ENCODE measurements at places on chromosomes 6 and 20.

DNA sequence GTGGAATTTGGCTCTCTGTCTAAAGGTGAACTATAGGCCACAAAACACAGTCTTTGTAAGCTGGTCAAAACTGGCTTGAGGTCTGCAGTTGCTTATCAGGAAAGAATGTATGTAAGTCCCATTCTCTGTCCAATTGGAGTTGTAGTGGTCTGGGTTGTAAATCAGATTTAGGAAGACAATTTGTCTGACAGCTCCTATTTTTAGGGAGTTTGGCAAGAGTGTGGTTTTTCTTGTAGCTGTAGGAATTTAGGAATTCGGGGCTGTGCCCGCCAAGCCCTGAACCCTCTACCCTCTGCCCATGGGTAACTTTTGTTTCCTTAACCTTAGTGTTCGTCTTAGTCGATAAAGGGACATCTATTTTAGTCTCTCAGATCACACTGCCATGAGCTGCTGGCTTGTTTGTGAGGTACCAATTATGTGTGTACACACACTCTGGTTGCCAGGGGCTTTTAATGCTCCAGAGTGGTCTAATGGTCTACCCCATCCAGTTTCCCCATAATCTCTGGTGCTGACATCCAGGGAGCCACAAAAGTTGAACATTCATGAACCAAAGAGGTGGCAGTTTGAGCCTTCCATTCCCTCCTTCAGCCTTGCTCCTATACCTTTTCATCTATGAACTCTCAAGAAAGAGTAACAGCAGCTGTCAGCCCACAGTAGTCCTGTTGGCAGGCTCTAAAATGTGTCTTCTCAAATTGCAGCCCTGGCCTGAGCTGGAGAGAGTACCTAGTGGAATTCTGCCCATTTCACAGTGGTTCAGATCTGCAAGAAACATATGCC, 93.0 kb downstream of the ANKRD6 start:
- DNase-seq, result no peak

DNA sequence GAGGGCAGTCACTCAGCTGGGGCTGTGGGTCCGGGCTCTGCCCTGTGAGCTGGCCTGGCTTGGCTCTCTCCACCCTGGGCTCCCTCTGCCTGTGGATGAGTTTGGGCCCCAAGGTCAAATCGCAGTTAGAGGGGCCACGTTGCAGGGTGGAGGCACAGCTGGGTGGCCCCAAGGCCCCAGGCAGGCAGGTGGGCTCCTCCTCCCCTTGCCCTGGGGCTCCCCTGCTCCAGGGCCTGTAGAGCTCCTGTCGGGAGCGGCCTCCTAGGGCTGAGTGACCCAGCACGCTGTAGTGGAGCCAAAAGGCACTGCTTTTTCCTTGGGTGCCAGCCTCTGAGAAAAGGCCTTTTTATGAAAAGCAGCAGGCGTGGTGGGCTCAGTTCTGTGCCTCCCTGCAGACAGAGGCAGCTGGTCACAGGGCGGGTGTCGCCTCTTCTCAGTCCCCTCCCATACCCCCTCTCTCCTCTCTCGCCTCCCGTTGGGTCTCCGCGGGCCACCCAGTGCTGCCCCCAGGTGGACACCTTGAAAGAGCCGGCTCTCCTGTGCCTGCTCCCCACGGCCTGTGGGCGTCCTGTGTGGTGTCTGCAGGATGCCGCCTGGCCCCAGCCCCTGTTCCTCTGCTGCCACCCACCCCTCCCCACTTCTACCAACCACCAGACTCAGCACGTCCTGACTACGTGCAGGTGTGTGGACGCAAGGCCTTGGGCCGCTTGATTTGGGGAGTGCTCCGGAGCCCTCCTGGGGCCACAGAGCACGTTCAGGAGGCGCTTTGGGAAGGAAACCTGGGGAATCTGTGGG, 13.2 kb downstream of the SS18L1 start:
- peak; percentile 77 for DNase-seq

GRCh38 chr6:3644739-3645012, 106.8 kb downstream of the PXDC1 start:
- DNase-seq, result no peak

DNA sequence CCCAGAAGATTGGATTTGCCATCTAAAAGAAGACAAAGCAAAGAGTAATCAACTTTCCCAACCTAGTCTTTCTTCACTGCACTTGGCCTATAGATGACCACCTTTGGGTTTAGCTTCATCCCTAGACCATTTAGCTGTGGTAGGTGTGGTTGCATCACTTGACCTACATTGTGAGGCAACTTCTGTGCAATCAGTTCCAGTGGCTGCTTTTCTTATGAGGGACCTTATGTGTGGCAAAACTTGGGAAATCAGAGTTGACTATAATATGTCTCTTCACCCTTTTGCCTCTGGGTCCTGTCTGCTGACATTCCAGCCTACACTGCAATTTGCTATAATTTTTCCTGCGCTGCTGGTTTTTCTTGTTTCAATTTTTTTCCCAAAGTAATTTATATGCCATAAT, 55.2 kb downstream of the PRDM13 start:
- no peak for DNase-seq

- no peak for DNase-seq
Observed at GRCh38 chr20:57053793-57054552, 212.5 kb downstream of the BMP7 start.

- DNase-seq, result peak; percentile 48
Observed at GRCh38 chr6:131135244-131136020, at the start of gene AKAP7. Gene AKAP7, plus strand, starts transcription at chr6:131135467. Its CDS starts 297 bp downstream, at chr6:131135764.

Data from activated gamma-delta T cell treated with Interleukin-2 at 50 U/mL for 16 hours (primary cell).